ENCODE measurements at places on chromosomes 2 and 18. TPM values are rescaled to one million over a fixed set of nuclear protein-coding genes. Genes with fewer than 3 reads are reported as not detected.

Gene SPDYA
- 0.75 TPM for total RNA-seq

Gene RUFY4
- total RNA-seq: not detected

Gene KYNU
- 68.6 TPM for total RNA-seq

- DNase-seq: peak; percentile 80
Measured at GRCh38 chr18:3451183-3451988, 1.4 kb downstream of the TGIF1 start.

- peak; percentile 42 for DNase-seq
Measured at GRCh38 chr2:48600204-48600813, 17.3 kb upstream of the GTF2A1L start.

DNA sequence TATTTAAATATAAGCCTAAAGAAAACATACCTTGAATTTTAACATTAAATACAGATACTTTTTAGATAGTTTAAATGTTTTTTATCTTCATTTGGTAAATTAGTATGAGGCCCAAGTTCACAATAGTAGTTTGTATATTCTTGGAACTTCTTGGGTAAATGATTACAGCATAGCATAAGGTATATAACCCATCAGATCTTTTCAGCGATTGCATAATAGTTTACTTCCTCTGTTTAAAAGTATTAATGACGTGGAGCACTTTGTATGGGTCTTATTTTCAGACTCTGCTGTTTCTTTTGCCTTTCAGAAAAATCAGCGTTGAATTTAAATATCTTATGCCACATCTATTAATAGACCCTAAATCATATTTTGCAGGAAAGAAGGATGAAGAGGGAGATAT, 60.2 kb downstream of the CHRNA1 start:
- no peak for DNase-seq

DNA sequence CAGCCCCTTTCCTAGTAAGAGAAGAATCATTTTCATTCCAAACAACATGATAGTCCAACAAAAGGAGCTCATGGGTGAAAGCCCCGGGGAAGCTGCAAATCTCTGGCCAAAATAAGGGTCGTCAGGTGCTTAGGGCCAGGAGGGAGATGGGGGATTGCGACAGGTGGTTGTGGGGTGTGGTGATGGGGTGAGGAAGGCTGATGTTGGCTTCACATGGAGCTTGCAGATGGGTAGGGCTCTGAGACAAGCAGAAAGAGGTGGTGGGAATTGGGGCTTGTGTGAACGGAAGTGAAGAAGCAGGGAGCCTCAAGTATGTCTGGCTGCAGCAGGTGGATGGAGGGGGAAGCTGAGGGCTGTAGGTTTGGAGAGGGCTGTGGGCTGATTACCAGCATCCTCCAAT, 126.1 kb downstream of the CLIP4 start:
- no peak for DNase-seq

GRCh38 chr2:55140316-55141219, 90.3 kb upstream of the RTN4 start:
- DNase-seq: no peak

Data from HepG2 (cell line).